ENCODE measurements at places on chromosomes 6 and 20.

- DNase-seq = peak; percentile 64
These were observed at the start of gene SRC for GRCh38 chr20:37345339-37346235. Gene SRC (plus strand): TSS chr20:37346140. CDS start chr20:37384154, 38,014 bp downstream.

GRCh38 chr6:24064832-24065231, 61.2 kb upstream of the NRSN1 start:
- DNase-seq = no peak

DNA sequence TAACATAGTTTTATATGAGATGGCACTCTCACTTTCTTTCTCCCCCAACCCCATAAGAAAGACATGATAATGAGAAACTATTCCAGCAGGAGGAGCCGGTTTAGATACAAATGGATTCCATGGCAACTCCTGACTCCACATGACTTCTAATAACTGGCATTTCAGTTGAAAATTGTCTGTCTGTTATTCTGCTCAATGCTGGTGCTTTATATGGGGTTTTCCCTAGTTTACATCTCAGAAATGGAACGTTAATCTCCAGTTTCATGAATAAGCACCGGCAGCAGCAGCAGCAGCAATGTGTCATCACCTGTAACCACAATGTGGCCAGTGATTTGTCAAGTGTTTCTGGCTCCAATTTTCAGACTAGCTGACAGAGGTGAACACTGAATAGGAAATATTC, 8.0 kb upstream of the SIM1 start:
- DNase-seq = no peak

DNA sequence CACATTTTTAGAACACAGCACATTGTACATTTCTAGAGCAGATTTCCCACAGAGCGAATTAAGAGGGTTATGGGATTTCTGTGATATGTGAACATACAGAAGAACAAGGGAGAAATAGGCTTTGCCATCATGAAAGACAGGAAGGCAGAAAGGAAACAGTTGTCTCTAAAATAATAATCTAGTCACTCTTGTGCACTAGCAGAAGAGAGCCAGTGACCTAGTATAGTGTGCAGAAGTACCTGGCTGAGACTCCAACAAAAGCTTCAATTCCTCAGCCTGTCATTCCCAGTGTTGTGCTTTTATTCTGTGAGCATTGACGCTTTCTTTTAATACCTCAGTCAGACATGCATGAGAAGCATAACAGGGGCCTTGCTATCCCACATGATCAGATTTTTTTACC, 17.8 kb upstream of the DCBLD1 start:
- no peak for DNase-seq

DNA sequence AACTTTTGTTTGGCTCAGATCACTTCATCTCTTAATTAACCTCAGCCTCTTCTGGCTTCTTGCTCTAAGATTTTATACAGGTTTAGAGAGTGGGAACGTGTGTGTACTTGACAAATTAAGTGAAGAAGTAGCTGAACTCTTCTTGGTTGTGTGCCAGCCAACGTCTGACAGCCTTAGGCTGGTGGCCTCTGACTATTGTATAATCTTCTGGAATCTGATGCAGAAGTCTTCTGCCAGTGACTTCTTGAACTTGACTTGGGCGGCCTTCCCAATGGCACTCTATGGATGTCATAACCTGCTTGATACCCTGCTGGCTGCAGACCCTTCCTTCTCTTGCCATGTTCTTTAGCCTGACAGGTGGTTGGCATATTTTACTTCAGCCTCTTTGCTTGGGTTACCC, 660.5 kb downstream of the DOK5 start:
- DNase-seq = no peak

- DNase-seq = no peak
These were observed 277.1 kb upstream of the EYS start for GRCh38 chr6:65984089-65984488.

GRCh38 chr6:131258816-131259476, 123.7 kb downstream of the AKAP7 start:
- peak; percentile 42 for DNase-seq

- no peak for DNase-seq
These were observed 352.9 kb downstream of the ESR1 start for GRCh38 chr6:152160346-152160745.

DNA sequence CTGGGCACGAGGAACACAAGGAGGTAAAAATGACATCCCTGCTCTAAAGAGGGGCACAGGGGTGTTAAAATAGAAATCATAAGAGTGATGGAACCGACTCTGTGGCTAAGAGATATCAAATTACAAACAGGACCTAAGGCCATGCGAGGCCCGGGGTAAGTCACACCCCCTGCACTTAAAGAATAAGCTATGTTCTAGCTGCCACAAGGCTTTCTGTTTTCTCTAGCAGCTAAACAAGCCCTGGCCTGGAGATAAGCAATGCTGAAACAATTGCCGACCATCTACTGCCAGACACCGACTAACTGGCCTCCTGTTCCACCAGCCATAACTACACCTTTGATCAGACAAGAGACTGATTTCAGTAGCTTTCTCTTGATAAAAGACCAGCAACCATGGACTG, 32.4 kb downstream of the MDGA1 start:
- DNase-seq = no peak

DNA sequence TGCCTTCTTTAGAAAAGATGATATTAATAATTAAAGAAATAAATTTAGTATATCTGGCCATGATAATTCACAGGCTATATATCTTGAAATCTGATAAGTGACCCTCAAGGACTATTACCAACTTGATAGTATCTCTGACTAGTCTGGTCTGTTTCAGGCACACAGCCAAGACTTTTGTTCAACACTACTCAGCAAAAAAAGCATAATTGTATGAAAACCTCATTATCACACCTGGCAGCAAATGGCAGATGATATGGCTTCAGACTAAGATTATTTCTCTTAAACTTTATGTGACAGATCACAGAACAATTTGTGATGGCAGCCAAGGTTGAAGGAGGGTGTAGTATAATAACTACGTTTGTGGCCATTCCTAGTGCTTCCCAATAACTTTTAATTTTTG, 114.7 kb downstream of the RWDD2A start:
- no peak for DNase-seq

- no peak for DNase-seq
These were observed 75.1 kb downstream of the SYNJ2 start for GRCh38 chr6:158056804-158057203.

Measured in choroid plexus epithelial cell (primary cell).